NCI-H1105 treated with DMSO at 0.1 percent for 48 hours (cell line): ENCODE measurements at places on chromosomes 6 and 20.

DNA sequence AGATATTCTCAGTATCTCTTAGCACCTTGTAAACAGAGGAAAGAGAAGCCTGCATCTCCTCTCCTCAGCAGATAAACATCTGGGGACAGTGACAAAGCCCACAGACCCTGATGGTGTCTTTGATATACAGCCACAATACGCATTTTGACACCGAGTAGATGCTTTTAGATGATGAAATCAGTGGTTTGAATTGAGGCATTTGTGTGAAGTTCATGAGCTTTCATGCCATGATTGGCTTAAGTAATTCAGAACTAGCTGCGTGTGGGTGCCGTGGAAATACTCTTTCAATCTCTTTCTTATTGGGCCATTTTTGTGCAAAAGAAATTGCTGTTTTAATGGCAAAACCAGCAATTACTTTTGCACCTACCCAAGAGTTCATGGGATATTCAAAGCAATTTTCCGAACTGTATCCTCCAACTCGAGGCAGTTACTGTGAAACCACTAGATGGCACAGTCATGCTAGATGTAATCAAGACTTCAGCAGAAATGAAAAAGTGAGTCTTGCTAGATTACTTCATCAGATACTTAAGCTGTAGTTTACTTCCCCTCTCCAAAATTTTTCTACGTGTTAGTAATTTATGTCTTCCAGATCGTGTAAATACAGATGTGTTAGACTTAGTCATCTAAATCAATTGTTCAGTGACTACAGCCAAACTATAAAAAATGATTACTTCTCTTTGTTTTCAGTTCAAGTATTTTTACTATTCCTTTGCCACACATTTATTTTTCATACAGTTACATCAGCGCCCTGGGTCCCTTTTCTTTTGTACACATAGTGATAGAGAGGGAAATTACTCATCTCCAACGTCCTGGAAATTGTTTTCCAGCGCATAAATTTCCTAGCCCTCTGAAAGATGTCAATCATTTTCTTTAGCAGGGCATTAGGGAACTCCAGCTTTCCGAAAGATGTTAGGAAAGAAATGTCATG lies 49.4 kb downstream of the IYD start:
- peak; percentile 78 for DNase-seq

GRCh38 chr6:135871878-135872277 lies 20.4 kb downstream of the PDE7B start:
- no peak for DNase-seq

- peak; percentile 47 for DNase-seq
Observed at GRCh38 chr6:20875369-20875963, 341.2 kb downstream of the CDKAL1 start.

DNA sequence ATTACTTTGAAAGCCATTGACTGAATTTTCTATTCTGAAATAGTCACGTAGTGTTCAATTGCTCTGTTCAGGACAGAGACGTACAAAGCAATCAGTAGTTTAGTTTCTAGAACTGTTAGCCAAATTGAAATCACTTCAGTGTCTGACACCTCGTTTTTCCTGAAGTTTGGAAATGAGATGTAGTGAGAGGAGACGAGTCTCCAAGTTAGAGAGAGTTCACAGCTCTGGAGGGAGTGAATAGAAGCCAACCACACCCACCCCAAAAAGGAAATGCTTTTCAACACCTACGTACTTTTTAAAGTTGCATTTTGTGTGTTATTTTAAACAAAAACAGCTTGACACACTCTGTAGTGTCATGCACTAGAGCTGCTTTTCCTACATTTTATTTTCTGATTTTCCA lies 296.0 kb downstream of the ADGRG6 start:
- DNase-seq = no peak

- DNase-seq = no peak
Observed at GRCh38 chr6:100261486-100261885, 203.2 kb downstream of the SIM1 start.

DNA sequence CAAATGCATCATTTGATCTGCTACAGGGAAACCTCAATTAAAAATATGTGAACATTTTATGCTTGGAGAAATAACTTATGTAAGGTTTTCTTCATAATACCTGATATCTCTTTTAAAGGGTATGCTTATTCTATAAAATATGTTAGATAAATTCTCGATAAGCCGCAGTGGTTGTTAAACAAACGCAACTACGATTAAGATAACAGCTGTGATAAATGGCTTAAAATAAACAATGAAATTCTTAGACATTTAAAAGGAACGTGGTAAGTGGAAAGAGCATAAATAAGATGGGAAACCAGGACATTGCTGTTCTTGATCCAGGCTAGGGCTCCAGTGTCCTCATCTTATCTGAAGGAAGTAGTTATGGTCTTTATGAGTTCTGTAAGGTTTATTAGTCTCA lies 415.9 kb downstream of the CD83 start:
- no peak for DNase-seq

- DNase-seq = no peak
Observed at GRCh38 chr6:160284575-160284974, 26.0 kb upstream of the SLC22A2 start.

- DNase-seq = no peak
Observed at GRCh38 chr6:66522864-66523263, 815.8 kb upstream of the EYS start.

DNA sequence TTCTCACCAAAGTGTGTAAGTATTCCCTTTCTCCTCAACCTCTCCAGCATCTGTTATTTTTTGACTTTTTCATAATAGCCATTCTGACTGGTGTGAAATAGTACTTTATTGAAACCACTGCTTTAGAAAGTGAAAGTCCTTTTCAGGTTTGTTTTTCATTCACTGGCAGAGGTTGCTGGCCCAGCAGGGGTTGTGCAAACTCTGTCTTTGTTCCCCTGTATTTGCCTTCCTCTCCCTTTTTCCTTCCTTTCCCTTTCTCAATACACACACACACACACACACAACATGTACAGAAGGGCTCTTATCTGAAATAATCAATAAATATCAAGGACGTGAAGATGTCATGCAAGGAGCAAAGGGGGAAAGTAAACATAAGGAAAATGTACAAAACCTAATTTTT lies 99.8 kb downstream of the LY86 start:
- no peak for DNase-seq

DNA sequence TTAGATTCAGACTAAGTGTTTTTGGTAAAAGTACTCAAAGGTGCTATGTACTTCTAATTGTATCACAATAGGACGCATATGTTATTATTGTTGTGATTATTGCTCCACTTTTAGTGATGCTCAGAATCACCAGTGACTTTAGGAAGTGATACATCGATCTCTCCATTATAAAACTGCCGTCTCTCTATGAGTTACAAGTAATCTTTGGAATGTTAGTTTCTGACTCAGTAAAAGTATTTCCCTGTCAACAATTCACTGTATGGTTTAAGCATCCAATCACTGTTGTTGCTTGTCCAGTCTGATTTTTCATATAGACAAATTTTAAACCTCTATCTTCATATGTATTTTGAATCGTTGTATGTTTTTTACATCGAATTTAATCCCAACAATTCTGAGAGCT lies 9.4 kb downstream of the DCBLD1 start:
- no peak for DNase-seq

DNA sequence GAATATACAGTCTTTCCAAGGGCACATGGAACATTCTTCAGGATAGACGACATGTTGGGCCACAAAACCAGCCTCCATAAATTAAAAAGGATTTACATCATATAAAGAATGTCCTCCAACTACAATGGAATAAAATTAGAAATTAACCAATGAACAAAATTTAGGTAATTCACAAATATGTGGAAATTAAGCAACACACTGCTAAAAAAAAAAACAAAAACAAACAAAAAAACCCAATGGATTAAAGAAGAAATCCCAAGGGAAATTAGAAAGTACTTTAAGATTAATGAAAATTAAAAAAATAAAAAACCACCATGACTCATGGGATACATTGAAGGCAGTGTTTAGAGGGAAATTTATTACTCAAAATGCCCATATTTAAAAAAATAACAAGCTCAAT lies 21.4 kb upstream of the NT5E start:
- no peak for DNase-seq

DNA sequence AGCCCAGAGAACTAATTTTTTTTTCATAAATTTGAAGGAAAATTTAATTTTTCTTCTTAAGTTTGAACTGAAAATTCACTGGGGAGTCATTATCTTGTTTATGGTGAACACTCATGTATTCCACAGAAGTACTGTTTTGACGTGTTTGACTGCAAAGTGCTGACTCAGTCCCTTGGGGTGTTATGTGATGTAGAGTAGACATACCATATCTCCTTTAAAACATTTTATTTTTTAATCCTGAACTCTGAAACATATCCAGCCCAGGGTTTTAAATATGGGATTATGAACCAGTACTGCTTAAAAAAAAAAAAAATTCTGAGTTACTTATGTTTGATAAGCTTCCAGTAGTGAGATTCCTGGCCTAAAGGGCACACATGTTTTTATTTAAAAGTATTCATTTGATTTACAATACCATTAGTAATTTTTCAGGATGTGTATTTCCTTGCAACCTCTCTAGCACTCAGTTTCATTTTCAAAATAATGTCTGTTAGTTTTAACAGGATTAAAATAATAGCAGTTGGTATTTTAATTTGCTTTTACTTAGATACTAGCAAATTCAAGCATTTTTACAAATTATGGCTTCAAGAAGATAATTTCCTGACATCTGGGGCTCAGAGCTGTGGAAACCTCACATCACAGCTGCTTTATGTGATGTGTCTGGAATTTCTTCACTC lies 81.7 kb upstream of the PDE10A start:
- DNase-seq = no peak

DNA sequence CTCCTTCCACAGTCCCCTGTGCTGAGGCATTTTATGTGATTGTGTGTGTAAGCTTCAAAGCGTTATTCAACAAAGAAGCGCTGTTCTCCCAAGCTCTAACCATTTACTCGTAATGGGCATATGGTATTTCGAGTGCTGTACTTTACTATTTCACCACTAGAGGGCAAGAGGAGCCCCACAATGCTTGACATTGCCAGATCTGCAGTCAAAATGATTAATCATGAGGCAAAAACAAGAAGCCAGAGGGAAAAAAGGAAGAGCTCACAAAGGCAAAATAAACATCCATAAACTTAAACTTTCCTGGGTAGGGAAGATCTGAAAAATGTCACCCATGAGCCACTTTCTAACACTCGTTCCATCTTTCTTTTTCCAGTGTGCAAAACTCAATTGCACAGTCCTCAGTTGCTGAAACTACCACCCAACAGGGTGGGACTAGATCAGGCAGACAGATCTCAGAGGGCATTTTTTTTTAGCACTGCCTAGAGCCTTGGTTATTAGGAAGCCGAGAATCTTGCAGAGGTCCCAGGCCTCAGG lies 215.0 kb upstream of the PLCB4 start:
- DNase-seq = peak; percentile 68

GRCh38 chr6:47043286-47043685 lies 1.2 kb upstream of the ADGRF1 start:
- no peak for DNase-seq

GRCh38 chr20:15005300-15005986 lies 668.0 kb upstream of the FLRT3 start:
- no peak for DNase-seq

GRCh38 chr20:46265539-46265938 lies 42.8 kb downstream of the CDH22 start:
- DNase-seq = no peak

GRCh38 chr6:107539849-107540464 lies 50.0 kb downstream of the SOBP start:
- no peak for DNase-seq

GRCh38 chr6:169723991-169724493 lies 258 bp downstream of the PHF10 start:
- peak; percentile 53 for DNase-seq

DNA sequence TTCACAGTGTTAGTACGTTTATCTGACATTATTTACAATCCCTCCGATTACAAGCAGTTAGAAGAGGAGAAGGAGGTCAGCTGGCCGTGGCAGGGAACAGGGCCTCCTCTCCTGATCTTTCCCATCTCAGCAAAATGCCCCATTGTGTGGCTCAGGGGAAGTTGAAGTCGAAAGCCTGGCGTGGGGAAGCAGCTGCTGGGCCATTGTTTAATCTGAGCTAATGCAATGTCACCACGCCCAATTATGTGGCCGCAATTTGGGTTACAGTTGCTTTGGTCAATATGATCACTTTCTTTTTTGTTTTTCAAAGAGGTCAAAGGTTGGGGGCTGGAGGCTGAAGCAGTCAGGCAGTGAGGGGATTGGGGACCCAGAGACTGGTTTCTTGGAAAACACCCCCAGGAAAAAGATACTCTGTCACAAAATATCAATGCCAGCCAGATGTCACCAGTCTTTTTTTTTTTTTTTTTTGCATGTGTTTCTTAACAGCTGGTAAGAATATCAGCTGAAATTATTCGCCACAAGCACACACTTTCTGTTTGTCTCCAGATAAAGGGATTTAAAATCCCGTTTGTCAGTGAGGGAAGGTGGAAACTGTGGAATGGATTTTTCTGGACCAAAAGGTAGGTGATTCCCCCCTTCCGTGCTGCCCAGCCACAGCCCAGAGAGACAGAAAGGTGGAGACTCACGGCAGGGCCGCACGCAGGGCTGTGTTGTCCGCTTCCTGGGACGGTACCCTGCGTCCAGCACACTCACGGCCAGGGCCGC lies 24.6 kb downstream of the DLL1 start:
- peak; percentile 44 for DNase-seq

- no peak for DNase-seq
Observed at GRCh38 chr6:43887340-43887858, 117.4 kb downstream of the VEGFA start.

GRCh38 chr20:51306521-51307358 lies 235.8 kb downstream of the NFATC2 start:
- DNase-seq = peak; percentile 69

DNA sequence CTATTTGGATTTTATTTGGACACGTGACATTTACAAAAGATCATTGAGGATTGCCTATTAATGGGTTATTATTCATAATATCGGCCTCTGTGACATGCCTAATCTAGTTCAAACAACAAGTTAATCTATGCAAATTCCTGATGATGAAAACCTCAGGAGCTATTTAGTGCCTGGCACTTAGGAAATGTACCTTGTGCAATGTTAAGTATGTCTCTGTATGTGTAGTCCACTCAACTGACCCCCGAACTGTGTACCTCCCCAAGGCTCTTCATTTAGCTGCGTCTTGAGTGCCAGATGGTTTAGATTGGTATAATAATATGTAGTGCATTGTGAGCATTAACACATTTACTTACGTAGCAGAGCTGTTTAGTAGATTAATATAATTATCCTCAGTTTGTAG lies 6.9 kb downstream of the LAMA2 start:
- no peak for DNase-seq

GRCh38 chr6:130372786-130373185 lies 7.0 kb downstream of the TMEM200A start:
- DNase-seq = no peak
